ENCODE measurements at places on chromosomes 5 and 9.

DNA sequence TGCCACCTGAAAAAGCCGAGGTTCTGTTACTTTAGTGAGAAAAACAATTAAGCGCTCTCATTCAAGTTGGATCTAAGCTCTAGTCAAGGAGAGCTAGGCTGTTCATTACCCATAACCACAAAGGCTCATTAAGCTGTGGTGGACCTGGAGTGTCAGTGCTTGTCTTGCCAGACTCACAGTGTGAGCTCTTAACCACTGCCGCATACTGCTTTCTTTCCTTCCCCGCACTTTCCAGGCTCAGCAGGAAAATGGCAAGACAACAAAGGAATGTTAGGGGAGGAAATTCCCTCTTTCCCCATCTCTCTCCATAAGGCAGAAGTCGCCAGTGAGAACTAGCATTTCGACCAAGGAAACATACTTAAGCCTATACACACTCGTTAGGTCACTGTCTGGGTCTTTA is 467.3 kb downstream of the ENC1 start:
- DNase-seq = no peak

- DNase-seq = no peak
These were observed 1768.9 kb upstream of the CDH9 start for GRCh38 chr5:28807195-28807729.

- no peak for DNase-seq
These were observed 107.4 kb downstream of the LHFPL2 start for GRCh38 chr5:78541086-78541654.

DNA sequence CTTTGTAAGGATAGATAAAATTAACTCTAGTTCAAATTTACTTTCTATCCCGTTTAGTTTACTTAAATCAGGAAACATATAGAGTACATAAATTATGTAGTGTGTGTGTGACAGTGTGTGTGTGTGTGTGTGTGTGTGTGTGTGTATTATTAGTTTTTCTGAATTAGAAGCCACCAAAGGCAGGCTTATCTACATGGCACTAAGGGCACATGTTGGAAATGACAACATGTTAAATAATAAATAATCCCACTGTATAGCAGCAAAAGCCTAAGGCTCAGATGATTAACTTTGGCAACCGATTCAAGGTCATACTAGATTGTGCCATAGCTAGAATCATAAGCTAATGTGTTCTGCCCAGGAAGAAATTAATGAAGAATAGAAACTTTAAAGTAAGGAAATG is 54.6 kb downstream of the MEGF9 start:
- no peak for DNase-seq

GRCh38 chr5:30605693-30606268 is 587.7 kb upstream of the CDH6 start:
- no peak for DNase-seq

GRCh38 chr5:58099257-58099656 is 360.6 kb downstream of the PLK2 start:
- no peak for DNase-seq

- DNase-seq = no peak
These were observed 268.8 kb upstream of the WWC1 start for GRCh38 chr5:168022446-168023169.

DNA sequence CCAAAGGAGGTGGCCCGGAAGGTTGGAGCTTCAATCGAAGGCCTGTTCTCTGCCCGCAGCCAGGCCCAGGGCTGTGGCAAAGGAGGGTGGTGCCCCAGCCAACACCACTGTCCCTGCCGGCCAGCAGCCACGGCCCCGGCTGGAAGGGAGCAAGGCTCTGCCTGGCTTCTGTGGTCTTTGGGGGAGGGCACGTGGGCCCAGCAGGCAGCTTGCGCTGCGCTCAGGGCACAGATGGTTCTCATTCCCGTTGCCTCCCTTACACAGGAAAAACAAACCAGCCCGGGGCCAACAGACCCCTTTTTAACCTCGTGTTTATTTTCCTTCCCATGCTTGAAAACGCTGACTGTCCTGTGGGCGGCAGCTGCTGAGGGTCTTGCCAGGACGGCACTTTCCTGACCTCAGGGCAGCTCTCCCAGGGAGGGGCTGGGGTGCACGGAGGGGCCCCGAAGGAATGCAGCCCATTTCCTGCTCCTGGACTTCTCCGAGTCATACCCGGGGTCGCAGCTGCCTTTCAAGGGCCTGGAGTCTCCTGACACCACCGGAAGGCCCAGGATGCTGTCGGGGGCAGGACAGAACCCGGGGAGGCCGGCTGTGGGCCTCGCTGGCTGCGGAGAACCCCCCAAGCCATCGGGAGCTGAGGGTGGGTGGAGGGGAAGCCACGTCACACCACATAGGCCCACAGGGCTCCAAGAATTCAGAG is 1.1 kb upstream of the GPSM1 start:
- DNase-seq = no peak

- DNase-seq = no peak
These were observed 89.1 kb upstream of the TBC1D2 start for GRCh38 chr9:98344581-98344980.

DNA sequence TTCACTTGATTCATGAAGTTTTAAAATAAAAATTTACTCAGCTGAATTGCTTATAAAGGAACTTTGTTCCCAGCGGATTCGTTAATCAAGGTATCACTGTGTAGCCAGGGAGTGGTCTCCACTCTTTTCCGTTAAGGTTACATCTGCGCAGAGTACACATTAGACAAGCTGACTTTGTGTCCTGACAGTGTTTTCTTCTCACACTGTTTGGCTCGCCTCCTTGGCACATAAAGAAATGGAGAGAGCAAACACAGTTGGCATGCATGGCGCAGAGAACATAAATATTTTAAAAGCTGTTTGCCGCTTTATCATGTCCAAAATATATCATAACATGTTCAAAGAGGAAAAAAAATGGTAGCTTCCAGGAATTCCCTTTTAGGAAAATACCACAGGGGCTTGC is 153.2 kb downstream of the EDIL3 start:
- DNase-seq = no peak

DNA sequence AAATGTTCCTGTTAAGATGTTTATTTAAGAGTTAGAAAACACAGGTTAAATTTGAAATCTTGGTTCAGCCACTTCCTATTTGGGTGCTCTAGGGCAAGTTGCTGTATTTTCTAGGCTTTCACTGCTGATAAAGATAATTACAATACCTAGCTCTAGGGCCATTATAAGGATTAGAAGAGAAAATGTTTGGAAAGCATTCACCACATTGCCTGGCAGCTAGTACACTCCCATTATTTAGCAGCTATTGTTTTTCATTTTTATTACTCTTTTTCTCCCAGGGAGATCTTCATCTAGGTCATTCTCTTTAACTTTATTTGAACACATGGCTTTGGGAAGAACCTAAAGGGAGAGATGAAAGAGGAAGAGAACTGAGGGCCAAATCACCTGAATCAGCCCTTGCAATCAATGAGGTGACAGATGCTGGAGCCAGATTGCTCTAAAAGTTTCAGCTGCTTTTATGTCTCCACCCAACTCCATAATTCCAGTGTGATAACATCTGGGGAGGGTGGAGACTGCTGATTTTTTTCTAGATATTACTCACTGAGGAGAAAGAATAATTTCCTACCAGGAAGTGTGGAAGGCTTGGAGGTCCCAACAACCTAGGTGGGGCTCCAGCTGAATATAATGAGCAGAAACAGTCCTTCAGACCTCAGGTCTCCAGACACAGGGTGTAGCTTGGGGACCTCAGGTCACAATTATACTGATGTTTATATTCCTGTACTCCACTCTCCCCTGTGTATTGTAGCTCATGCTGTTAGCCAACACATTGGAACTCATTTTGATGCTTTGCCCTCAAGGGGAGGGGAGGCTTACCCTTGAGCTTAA is 640.0 kb downstream of the RAB3C start:
- no peak for DNase-seq

DNA sequence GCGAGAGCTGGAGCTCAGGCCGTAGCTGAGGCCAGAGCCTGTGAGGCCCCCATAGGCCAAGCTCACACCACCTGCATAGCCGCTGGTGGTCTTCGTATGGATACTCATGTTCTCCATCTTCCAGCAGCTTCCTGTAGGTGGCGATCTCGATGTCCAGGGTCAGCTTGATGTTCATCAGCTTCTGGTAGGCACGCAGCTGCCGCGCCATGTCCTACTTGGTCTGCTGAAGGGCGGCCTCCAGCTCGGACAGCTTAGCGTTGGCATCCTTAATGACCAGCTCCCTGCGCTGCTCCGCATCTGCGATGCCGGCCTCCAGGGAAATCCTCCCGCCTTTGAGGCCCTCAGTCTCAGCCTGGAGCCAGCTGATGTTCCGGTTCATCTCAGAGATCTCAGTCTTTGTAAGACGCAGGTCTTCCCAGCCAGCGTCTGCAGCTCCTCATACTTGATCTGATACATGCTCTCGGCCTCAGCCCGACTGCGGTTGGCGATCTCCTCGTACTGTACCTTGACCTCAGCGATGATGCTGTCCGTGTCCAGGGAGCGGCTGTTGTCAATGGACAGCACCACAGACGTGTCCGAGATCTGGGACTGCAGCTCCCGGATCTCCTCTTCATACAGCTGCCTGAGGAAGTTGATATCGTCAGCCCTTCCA is 172.1 kb downstream of the PPP2R2B start:
- DNase-seq = no peak

- DNase-seq = no peak
These were observed 27.2 kb downstream of the AK3 start for GRCh38 chr9:4713849-4714248.

DNA sequence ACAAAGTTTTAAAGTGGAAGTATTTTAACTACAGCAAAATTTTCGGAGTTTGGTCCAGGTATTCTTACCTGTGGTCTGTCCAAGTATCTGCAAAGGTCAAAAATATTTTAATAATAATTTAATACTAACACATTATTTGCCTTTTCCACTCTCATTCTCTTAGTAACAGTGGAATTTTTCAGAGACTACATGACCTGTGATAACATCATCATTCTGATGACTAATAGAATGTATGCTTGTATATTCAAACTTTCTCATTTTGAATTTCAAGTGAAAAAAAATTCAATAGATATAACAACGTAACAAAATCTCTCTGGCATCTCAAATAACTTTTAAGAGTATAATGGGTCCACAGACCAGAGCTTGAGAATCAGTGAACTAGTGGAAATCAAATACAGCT is 78.3 kb downstream of the FBXL17 start:
- DNase-seq = no peak

GRCh38 chr9:137406085-137406760 is 16.7 kb downstream of the EXD3 start:
- no peak for DNase-seq

GRCh38 chr5:52497133-52497693 is 290.5 kb upstream of the ITGA1 start:
- DNase-seq = no peak

GRCh38 chr9:115415450-115415849 is 297.5 kb upstream of the TNC start:
- DNase-seq = no peak

GRCh38 chr9:70080481-70081119 is 37.0 kb downstream of the MAMDC2 start:
- no peak for DNase-seq

DNA sequence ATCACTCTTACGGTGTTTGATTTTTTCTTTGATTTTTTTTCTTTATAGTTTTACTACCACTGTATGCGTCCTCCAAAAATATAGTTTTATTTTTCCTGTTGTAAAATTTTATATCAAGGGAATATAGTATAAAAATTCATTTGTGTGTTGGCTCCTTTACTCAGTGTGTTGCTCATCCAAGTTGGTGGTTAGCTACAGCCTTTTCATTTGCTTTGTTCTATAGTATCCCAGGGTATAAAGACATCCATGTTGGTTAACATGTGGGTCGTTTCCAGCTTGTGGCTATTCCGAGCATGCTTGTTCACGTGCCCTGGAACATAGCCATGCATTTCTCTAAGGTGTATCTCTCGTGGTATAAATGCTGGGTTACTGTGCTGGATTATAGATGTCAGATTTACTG is 54.8 kb upstream of the DAB2 start:
- DNase-seq = no peak

GRCh38 chr5:170135796-170136490 is 30.2 kb downstream of the FOXI1 start:
- no peak for DNase-seq

Data from left ventricle myocardium inferior (tissue), 1 donor.